ENCODE measurements at places on chromosomes 5 and 9.

DNA sequence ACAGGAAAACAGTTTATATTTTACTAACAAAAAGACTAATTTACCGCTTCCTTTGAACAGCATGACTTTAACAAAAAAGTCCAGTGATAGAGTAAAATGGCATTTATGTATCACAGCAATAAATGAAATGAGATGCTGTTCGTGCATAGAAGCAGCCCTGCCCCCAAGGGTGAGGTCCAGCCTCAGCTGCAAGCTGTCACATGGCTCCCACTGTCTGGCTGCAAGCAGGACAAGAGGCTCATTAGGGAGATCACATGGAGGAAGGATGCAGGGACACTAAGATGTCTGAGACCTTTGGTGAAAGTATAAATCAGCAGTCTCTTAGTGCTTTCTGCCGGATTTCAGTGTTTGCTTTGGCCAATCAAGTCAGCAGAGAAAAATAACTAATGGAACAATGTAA, 23.0 kb downstream of the GDNF start:
- no peak for DNase-seq

GRCh38 chr5:76710991-76711390, 4.9 kb upstream of the F2R start:
- peak; percentile 55 for DNase-seq

DNA sequence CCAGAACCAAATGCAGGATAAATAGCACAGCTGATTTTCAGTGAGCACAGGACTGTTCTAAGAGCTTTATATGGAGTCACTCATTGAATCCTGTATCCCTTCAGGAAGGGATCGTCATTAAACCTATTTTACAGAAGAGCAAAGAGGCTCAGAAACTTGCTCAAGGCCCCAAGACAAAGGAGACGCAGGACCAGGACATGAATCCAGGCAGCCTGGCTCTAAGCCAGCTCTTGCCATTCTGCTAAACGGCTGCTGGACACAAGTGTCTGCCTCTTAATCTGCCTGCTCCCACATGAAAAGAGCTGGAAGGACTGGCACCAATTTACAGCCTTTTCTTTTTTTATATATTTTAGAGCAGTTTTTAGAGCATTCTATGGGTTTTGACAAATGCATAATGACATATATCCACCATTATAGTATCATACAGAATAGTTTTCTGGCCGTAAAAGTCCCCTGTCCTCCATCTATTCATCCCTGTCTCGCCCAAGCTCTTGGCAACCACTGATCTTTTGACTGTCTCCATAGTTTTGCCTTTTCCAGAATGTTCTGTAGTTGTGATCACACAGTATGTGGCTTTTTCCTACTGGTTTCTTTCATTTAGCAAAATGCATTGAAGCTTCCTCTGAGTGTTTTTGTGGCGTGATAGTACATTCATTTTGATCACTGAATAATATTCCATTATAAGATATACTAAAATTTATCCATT, 37.5 kb downstream of the RETREG1 start:
- DNase-seq, result no peak

DNA sequence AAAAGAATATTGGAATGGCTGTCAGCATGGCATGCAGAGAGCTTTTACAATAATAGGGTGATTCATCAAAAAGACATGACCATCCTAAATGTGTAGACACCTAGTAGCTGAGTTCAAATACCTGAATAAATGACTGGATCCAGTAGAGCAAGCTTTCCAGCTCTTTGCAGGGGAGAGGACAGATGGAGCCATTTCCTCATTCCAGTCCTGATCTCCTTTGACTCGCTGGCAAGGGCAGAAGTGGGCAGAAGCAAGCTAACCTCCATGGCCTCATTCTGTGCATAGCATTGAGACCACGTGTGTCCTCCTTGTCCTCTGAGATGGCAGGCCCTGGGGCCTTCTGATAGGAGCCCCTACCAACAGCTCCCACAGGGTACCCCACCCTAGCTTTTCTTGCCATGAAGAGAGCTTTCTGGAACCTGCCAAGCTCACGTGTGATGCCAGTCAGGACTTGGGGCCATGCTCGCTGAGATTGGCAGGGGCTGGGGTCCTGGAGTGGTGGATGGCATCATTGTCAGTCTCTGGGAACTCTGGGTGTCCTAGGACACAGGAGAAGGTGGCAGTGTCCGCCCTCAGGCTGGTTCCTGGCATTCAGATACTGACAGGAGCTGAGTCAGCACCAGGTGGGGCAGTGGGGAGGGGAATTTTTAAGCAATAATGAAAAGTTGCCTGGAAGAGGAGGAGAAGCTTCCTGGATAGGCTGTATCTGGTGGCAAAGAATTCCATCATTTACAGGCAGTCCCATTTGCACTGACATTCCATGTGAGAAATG, 33.6 kb downstream of the WWC1 start:
- peak; percentile 39 for DNase-seq

DNA sequence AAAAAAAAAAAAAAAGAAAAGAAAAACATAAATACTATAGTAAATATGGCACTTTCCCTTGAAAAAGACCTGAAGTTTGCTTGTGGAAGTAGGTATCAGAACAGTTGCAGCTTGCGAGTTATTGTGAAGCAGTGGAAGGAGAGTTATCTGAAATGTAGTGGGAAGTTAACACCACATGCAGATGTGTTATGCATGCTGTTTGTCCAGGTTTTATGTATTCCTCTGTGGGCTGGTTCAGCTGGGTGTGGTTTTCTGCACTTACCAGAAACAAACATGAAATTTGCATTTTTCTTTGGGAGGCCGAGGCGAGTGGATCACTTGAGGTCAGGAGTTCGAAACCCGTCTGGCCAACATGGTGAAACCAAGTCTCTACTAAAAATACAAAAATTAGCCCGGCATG, 42.1 kb upstream of the CTNNA1 start:
- DNase-seq, result no peak

Measured in HCEC 1CT (cell line).